ENCODE measurements at places on chromosomes 1 and 21.

GRCh38 chr1:38607526-38607925 is 252.0 kb downstream of the RRAGC start:
- no peak for DNase-seq

DNA sequence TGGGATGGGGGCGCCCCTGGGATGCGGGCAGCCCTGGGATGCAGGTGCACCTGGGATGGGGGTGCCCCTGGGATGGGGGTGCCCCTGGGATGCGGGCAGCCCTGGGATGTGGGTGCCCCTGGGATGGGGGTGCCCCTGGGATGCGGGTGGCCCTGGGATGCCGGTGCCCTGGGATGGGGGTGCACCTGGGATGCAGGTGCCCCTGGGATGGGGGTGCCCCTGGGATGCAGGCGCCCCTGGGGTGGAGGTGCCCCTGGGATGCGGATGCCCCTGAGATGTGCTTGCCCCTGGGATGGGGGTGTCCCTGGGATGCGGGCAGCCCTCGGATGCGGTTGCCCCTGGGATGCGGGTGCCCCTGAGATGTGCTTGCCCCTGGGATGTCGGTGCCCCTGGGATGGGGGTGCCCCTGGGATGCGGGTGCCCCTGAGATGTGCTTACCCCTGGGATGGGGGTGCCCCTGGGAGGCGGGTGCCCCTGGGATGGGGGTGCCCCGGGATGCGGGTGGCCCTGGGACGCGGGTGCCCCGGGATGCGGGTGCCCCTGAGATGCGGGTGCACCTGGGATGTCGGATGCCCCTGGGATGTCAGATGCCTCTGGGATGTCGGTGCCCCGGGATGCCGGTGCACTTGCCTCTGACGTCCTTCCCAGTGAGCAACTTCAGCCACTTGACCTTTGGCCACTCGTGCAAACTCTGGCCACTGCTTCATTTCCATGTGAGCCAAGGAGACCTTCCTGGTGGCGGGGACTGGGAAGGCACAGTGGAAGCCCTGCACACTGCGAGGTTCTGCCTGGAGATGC is 37.3 kb upstream of the SLC19A1 start:
- no peak for DNase-seq

DNA sequence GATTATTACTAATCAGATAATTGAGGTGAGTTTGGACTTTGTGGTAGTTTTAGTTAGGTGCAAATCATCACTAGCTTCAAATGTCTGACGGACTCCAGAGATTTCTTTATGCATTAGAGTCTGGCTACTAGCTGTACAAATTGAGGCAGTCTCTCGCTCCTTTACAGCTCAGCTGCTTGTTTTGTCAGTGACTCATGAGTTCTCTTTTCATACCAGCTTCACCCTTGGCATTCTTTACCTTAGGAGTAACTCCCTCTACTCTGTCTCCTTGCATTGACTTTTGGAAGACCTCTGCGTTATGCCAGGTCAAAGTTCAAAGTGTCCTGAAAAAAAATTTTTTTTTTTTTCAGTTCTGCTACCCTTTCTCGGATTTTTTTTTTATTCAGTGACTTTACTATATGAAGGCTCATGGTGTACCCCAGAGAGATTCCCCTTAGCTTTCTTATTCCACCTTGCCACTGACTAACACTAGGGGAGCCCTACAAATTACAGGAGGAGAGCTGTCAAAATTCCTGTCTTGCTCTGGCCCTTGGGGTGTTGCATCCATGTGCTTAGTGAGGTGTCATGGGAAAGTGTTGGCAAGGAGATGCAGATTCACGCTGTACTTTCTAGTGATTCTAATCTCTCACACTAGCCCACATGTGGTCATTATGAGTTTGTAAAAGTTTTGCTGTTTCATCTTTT is 576.6 kb downstream of the ADGRL2 start:
- DNase-seq, result no peak

- no peak for DNase-seq
Observed at GRCh38 chr1:4308806-4309205, 345.6 kb upstream of the AJAP1 start.

DNA sequence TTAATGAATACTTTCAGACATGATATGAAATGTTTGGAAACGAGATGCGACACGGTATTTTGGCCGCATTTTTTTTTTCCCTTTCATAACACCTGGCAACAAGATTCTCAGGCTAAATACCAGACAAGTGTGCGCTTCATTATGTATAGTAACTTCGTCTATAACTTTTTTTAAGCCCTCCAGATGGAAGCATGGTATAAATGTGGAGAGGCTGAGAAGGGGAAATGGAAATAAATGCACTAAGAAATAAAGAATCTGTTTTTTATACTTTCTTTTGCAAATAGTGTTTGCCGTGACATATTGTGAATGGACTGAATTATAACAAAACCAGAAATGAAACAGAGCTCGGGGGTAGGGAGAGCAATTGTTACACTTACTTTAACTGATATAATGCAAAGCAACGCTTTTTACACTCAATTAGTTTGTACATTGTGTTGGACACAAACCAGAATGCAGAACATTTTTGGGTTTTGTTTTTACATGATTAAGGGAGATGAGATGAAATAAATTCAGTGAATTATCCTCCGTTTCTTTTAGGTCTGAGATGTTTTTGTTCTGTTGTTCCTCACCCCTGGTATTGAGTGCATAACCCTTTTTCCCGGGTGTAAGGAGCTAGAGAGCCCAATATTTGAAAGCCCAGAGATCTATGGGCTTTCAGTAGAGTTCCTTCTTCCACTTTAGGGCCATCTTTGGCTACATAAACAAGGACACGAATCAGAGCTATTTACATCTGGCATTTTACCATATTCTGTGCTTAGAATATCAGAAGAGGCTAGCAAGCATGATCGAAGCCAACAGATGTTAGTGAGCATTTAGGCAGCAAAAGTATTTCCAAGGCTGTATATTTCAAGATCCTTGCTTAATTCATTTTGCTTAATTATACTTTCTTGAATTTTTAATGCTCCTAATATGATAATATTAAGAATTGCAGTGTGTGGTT is 478.0 kb downstream of the CAMTA1 start:
- no peak for DNase-seq

GRCh38 chr1:66981679-66982078 is 56.9 kb downstream of the MIER1 start:
- DNase-seq, result peak; percentile 57

- peak; percentile 36 for DNase-seq
Observed at GRCh38 chr1:83857103-83857502, 141.8 kb downstream of the TTLL7 start.

Data from EH (cell line).